ENCODE measurements at places on chromosomes 3 and 15.

DNA sequence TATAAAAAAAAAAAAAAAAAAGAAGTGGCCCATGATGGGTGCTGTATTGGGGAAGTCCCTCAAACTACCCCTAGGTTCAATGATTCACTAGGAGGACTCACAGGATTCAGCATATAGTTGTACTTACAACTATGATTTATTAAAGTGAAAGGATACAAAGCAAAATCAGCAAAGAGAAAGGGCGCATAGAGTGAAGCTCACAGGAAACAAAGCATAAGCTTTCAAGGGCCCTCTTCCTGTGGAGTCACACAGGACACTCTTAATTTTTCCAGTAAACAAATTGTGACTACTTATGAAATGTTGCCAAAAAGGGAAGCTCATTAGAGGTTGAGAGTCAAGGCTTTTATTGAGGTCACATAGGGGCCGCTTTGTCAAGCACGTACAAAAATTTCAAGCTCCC, 153.7 kb upstream of the GAP43 start:
- DNase-seq: no peak

- peak; percentile 96 for DNase-seq
These were observed 55.0 kb downstream of the TMEM44 start for GRCh38 chr3:194577986-194578905.

DNA sequence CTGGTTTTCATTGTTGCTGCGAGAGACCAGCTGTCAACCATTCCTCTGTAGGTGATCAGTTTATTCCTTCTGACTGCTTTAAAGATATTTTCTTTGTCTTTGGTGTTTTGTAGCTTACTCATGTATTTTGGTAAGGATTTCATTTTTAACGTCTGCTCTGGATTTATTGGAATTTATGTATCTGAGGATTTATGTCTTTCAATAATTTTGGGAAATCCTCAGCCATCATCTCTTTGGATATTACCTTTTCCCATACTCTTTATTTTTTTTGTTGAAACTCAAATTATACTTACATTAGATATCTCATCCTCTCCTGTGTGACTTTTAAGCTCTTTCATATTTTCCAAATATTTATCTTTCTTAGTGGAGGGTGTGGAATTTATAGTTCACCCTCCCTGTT, 62.7 kb upstream of the COL8A1 start:
- DNase-seq: no peak

- DNase-seq: no peak
These were observed 48.0 kb downstream of the KLHL6 start for GRCh38 chr3:183507551-183507950.

GRCh38 chr3:105836533-105836932, 32.3 kb downstream of the CBLB start:
- peak; percentile 91 for DNase-seq

- DNase-seq: peak; percentile 95
These were observed 161.6 kb upstream of the PDZRN3 start for GRCh38 chr3:73786321-73786807.

DNA sequence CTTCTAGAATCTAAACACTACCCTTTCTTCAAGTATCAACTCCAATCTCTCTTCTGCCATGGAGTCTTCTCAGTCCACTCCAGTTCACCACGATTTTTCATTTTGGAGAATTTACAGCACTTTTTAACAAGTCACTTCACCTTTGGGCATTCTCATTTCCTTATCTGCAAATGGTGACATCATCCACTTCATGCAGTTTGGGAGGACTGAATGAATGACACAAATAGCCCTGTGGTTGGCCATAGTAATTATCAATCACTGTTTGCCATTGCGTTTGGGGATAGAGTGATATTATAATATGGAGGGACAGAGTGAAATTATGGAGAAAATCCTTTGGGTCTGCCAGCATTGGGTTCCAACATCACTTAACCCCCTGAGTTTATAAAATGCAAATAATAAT, 38.0 kb upstream of the TM4SF1 start:
- no peak for DNase-seq

DNA sequence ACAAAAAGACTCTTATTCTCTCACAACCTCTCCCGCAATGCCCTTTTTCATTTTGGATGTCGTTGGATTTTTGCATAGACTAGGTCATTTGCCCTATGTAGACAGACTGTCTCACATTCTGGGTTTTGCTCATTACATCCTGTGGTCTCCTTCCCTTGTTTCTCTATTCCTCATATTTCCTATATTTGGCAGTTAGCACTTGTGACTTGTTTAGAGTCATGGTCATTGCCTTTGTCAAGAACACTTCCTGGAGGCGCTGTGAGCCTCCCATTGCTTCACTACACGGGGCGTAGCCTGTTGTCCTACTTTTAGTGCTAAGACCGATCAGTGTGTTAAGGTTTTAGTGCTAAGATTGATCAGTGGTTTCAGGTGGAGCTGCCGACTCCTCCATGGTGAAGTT, 16.1 kb upstream of the TATDN2 start:
- DNase-seq: no peak

DNA sequence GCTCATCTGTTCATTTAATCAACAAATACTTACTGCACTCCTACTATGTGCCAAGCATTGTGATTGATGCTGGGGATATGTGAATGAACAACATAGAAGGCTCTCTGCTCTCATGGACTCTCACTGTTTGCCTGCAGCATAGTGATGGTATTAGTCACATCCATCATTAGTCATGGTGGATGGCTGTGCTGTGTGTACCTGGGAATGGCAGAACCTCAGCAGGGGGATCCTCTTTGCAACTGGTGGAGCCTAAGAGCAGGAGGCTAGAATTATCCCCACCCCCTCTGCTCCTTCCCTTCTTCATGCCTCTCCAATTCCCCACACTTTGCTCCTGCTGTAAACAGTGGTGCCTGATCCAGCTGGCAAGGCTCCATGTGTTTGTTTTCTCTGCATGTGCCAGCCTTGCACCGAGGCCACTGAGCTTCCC, 20.5 kb downstream of the BOC start:
- peak; percentile 89 for DNase-seq

- no peak for DNase-seq
These were observed 331.8 kb downstream of the ERC2 start for GRCh38 chr3:56136514-56136913.

- DNase-seq: peak; percentile 53
These were observed 451.7 kb upstream of the SGO1 start for GRCh38 chr3:20637729-20638128.

- peak; percentile 80 for DNase-seq
These were observed 233.3 kb downstream of the OPA1 start for GRCh38 chr3:193826159-193826795.

DNA sequence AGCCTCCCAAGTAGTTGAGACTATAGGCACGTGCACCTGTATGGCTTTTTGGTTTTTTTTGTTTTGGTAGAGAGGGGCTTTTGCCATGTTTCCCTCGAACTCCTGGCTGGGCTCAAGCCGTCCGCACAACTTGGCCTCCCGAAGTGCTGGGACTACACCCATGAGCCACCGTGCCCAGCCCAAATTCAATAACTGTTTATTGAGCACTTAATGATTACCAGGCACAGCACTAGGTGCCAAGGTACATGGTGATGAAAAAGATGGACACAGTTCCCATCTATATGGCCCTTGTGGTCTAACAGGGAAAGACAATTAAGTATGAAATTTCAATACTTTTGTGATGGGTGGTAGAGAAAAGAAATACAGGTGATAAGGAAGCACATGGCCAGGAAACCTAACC, 35.8 kb upstream of the ZNF148 start:
- no peak for DNase-seq

DNA sequence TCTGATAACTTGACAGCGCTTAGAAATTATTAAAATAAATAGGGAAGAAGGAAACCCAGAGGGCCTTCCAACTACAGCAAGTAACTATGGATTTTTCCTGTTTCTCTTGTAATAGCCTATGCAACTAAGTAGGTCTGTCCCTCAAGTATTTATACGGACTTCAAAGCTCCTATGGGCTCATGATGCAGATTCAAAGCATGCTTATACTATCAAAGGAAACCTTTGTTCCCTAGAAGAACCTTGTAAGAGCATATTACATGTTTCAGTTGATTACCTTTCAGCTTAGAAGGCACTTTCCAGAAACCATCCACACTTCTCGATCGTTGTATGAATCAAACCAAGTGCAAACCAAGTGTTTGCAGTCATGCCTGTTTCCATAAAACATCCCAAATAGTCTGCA, 158.8 kb downstream of the ALCAM start:
- DNase-seq: no peak

GRCh38 chr15:57657619-57658018, 48.9 kb upstream of the POLR2M start:
- DNase-seq: no peak

DNA sequence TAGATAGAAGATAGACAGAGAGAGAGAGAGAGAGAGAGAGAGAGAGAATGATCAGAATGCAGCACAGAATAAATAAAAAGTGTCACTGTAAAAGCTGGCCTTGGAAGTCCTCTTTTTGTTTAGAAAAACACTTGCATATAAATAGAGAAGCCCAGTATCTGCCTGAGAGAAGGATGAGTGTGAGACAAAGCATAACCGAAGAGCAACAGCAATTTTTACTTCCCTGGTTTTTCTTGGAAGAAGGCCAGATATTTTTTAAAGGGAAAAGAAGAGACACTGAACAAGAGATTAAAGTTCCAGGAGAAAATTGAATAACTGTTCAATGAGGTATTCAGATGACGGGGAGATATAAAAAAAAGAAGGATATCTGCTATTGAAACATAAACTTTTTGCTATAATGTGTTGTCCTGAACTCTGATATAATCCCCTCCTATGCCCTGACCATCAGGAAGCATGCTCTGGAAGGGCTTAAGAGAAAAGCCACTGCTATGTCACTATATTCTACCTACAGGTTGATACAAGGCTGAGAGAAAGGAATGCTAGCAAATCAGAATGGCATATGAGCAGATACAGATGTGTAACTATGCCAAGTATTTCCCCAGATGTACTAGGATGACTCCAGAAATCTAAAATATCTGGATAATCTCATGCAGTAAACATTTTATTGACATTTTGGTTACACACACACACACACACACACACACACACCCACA, 358.9 kb downstream of the RBMS3 start:
- peak; percentile 20 for DNase-seq

GRCh38 chr3:193743702-193744047, 150.7 kb downstream of the OPA1 start:
- DNase-seq: no peak

DNA sequence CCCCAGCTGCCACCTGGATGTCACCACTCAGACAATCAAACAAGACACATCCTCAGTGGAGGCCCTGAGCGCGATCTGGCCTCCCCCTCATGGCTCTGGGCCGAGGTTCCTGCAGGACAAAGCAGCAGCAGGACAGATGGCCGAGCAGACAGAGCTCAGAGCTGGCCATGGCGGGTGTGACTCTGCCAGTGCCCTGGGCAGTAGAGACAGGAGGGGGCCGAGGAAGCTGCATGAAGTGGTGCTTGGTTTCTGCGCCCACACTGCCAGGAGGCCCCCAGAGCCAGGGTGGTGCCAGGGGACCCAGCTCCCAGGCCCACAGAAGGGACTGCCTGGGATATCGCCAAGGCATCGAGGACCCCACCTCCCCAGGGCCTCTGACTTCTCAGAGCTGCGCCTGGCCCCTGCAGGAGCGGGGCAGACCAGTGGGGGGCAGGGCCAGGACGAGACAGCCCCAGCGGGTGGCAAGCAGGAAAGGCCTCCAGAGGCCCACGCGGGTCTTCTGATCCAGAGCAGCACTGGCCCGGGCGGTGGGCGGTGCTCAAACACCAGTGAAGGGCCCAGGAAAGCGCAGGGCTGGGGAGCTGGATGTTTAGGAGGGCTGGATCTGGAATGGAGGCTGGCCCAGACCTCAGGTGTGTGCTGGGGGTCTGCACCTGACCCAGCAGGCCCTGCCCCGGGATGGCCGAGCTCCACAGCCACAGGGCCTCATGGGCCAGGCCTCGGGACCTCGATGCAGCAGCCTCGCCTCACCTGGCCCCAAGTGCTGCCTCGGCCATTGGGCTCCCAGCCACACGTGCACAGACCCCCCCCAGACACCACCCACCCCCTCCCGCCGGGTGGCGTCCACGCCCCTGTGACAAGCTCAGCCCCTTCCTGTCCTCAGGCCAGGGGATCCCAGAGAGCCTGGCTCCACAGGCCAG, 76.0 kb downstream of the GOLGA8G start:
- DNase-seq: no peak

DNA sequence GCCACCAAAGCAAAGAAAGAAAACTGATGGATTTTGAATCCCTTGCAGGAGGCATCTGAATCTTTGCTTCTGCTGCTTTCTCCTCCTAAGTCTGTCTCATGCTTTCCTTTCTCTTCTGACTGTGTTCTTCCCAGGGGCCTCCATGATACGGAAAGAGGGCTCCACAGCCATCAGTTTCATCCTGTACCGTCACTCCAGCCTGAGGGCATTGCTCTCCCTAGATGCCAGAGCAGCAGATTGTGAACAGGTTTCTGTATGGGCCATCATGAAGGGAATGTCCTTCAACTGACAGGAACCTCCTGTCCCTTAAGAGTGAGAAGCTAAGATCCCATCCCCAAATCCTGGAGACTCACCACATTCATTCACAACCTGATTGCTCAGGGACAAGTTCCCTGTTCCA, 59.2 kb downstream of the KBTBD12 start:
- DNase-seq: no peak

GRCh38 chr3:9301091-9301490, 51.6 kb upstream of the SRGAP3 start:
- peak; percentile 56 for DNase-seq

- no peak for DNase-seq
These were observed 242.6 kb upstream of the LRTM1 start for GRCh38 chr3:55170444-55170843.

DNA sequence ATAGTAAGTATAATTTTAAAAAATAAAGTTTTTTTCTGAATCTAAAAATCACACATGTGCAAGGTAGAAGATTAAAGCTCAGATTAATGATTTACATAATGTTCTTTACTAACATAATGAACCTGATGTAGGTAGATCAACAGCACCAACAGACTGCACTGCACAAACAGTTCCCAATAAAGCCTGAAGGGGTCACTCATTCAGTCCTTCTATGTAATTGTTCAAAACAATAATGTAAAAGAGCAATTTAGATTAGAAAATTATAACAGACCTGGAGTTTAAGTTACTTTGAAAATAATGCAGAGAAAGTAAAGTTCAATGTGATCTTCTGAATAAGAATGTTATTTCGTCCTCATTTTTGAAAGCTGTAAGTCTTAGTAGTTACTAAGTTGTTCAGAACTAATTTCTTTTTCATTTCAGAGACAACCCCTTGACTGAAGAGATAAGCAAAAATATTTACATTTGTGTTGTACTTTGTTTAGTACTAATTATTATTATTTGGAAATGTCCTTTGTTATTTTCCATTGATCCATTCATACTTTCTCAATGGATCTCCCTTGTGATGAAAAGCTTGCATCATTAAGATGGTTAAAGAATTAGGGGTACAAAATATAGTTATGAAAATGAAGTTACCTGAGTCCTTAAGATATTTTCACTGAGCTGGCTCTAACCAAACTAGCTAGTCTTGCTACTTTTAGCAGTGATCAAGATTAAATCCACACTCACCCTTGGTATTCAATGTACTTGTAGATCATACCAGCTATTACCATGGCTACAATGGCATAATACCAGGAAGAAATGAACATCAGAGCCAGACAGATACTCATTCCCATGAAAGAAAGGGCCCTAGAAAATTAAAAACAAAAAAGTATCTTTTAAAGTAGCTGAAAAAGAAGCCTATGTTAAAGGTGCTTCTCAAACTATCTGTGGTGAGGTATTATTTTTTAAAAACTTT, 16.8 kb downstream of the EMC4 start:
- peak; percentile 63 for DNase-seq

- no peak for DNase-seq
These were observed 51.2 kb downstream of the NEK11 start for GRCh38 chr3:131077904-131078303.

- no peak for DNase-seq
These were observed 500.1 kb upstream of the CFAP20DC start for GRCh38 chr3:59549962-59550361.

GRCh38 chr15:70437089-70437488, 326.3 kb downstream of the UACA start:
- no peak for DNase-seq

Measured in GM23248 (cell line).